ENCODE measurements at places on chromosomes 5 and 9. TPM values are rescaled to one million over a fixed set of nuclear protein-coding genes. Genes with fewer than 3 reads are reported as not detected.

Gene ADAMTS13
- not detected for total RNA-seq

Gene ADAMTS12
- 31.7 TPM for total RNA-seq

- DNase-seq, result no peak
Measured at GRCh38 chr5:116531635-116532034, 43.0 kb downstream of the SEMA6A start.

DNA sequence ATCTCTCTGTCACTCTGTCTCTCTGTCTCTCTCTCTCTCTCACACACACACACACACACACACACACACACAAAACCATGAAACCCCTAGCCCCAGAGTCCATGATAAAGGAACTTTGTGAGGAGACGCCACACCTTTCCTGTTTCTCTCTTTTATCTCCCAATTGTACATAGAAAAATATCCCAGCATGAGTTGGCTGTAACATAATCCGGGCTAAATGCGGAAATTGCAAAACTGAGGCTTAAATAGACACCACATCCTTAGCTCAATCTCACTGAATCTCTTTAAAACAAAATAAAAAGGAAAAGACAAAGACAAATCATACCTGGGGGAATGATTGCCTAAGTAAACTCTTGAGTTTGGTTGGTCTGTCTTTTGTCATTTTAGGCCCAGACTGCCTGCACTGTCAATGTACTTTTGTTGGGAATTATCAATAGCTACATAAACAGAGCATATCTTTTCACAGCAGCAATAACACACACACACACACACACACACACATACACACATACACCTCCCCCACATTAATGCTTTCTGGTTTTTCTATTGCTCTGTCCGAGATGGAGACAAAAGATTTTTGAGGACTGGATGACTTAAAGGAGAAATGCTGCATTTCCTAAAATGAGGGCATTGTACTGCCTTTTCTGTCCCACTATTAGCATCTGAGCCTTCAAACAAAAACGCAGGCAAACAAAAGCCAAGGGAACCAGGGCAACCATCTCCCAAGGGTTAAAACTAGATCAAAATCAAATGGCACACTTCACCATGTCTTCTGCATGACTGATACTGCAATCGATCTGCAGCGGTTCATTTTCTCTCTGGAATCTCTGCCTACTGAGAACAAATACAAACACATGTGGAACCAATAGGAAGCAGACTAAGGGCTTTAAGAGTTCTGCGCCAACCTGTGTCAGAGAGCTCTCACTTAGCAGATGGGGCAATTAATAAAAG, 321.5 kb downstream of the NFIB start:
- DNase-seq, result no peak

- no peak for DNase-seq
Measured at GRCh38 chr9:123003466-123003865, 30.0 kb upstream of the GPR21 start.

- DNase-seq, result no peak
Measured at GRCh38 chr5:96582343-96582742, 79.8 kb upstream of the CAST start.

Data from RPMI7951 (cell line).